Activated CD8-positive, alpha-beta T cell treated with anti-CD3 and anti-CD28 coated beads for 36 hours (primary cell): ENCODE measurements at places on chromosomes 2 and 18. TPM values are rescaled to one million over a fixed set of nuclear protein-coding genes. Genes with fewer than 3 reads are reported as not detected.

The GAREM2 gene
- 2.2 TPM for total RNA-seq

- no peaks in the 10 kb centered on the region for H3K27me3 ChIP-seq
- H3K4me3 ChIP-seq, result no peak overlapping the region
- DNase-seq, result no peak
- H3K27ac ChIP-seq, result peak overlapping the region; percentile 76
- peaks cover 19% of the 10 kb centered on the region for H3K36me3 ChIP-seq
- peaks cover 85% of the 10 kb centered on the region for H3K4me1 ChIP-seq
Observed at GRCh38 chr2:25335971-25336370, 5.8 kb downstream of the DNMT3A start.

DNA sequence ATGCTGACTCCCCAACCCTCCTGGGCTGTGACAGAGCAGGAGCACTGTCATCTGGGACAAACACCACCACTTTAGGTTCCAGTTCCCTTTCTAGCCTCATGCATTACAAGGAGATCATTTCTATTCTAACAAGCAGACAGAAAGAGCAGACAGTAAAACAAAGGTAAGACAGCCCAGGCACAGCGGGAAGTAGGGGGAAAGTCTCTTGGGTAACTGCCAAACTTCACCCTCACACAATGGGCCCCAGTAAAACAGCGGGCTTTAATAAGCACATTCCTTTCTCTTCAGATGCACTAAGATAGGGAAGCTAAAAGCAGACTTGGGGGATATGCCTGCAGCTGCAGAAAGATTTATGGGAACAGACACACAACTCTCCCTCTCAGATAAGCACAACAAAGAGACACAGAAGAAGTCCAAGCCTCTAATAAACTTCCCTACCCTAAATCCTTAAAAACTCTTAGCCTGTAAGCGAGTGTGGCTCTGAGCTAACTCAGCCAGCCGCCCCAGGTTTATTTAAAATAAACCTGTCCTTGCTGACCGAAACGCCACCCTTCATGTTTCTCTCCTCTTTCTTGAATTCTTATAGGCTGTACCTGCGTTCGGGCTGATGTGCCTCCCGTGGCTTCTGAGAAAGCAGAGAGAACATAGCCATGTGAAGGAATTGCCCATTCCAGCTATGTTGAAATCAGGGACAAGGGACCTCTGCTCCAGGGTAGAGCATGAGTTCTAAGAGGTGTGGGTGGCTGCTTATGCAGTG, 726.8 kb upstream of the DDX18 start:
- no peak overlapping the region for H3K27ac ChIP-seq
- no peak for DNase-seq
- H3K4me3 ChIP-seq, result no peak overlapping the region

GRCh38 chr2:12005886-12006681, 259.7 kb downstream of the LPIN1 start:
- DNase-seq, result peak; percentile 91
- H3K36me3 ChIP-seq, result no peaks in the 10 kb centered on the region
- no peak overlapping the region for H3K27ac ChIP-seq
- H3K4me1 ChIP-seq, result peaks cover 25% of the 10 kb centered on the region
- H3K4me3 ChIP-seq, result no peak overlapping the region
- peaks cover 51% of the 10 kb centered on the region for H3K27me3 ChIP-seq

DNA sequence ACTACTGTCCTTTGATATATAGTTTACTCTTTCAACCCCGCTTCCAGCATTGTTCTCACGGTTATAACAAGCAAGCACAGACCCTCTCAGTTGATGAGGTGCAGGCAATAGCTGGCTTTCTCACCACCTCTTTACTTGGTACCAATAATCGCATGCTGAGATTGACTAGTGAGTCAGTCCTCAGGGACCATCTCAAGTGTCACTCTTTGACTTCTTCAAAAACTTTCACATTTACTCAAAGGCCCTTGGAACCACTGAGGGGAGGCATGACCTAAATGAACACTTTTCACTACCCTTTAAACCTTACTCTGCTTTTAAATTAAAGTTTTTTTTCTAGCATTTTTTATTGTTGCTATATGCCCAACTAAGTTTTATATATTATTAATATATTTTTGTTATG, 101.8 kb downstream of the DAW1 start:
- H3K27me3 ChIP-seq, result no peaks in the 10 kb centered on the region
- no peaks in the 10 kb centered on the region for H3K4me1 ChIP-seq
- H3K4me3 ChIP-seq, result no peak overlapping the region
- no peaks in the 10 kb centered on the region for H3K36me3 ChIP-seq
- DNase-seq, result no peak
